ENCODE measurements at places on chromosomes 6 and 20. TPM values are rescaled to one million over a fixed set of nuclear protein-coding genes. Genes with fewer than 3 reads are reported as not detected.
A peak's percentile ranks its signal among the peaks of the same experiment; 100 is the strongest.

The COL20A1 gene
- total RNA-seq: 0.20 TPM

The FHL5 gene
- total RNA-seq: not detected

The SLC23A2 gene
- total RNA-seq: 14.7 TPM

DNA sequence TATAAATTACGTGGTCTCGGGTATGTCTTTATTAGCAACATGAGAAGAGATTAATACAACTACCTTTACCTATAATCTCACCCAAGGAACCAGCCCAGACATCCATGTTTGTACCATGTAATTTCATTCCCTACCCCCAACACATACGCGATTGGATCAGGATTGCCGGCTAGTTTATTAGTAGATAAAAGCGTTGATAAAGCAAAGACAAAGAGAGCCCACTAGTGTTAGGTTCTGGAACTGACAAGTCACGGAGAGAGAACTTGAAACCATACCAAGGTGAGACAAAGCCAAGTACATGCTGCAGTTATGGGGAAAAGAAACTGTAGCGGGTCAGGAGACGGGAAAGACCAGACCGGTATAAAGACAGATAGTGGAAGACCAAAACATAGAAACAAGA is 37.4 kb upstream of the FAM135A start:
- no peak for DNase-seq

DNA sequence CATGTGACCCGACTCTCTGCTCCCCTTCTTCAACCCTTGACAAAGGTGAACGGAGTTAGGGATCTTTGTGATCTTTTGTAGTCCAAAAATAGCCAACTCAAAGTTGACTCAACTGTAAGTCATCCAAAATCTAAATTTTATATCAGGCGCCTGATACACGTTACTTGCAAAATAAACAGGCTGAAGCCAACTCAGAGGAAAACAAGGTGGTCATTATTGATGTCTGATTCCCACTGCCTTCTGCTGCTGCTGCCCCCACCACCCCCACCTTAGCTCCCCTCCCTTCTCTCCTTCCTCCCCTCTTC is 13.2 kb upstream of the RNF8 start:
- no peak for DNase-seq

DNA sequence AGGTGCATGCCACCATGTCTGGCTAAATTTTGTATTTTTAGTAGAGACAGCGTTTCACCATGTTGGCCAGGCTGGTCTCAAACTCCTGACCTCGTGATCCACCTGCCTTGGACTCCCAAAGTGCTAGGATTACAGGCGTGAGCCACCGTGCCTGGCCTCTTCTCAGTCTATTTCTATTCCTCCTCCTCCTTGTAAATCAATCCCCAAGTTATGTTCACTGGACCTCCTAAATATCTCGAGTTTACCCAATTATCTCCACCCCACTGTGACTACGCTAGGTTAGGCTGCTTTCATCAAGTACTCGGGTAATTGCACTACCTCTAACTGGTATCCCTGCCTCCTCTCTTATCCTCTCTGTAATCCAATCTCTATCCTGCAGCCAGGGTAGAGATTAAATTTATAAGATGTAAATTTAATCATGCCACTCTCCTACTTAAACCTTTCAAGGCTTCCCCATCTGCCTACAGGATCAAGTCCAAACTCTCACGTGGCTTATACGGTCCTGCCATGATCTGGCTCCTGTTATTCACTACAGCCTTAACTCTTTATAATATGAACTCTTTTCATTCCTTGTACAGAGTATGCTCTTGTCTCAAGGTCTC is 837 bp upstream of the MAD2L1BP start:
- DNase-seq: no peak

DNA sequence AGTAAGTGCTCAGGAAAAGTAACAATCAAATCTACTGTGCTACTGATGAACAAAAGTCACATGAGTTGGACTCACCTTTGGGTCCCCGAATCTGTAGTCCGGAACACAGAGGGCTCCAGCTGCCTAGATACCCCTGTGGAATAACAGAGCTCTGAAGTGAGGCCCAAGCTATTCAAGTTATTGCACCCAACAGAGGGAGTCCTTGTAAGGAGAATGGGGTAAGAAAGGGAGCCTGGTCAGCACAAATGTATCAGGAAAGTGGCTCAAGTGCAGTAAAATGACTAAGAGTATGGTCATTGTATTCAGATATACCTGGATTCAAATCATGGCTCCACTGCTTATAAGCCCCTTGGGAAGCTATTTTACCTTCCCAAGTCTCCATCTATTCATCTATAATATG is 20.9 kb downstream of the EDN1 start:
- no peak for DNase-seq

GRCh38 chr6:157014871-157015270 is 237.7 kb downstream of the ARID1B start:
- no peak for DNase-seq

DNA sequence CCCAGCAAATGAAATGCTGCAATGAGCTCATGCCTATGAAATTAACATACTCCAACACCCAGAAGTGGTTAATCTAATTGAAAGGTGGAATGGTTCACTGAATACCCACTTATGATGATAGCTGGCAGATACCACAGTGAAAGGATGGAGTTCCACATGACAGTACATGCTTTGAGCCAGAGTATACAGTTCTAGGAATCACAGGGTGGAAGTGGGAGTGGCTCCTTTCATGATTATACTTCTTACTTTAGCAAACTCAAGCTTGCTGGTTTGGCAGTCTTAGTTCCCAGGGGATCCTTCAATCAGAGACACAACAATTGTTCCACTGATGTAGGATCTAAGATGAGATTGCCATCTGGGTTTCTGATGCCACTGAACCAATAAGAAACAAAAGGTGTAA is 21.5 kb downstream of the CD164 start:
- DNase-seq: no peak

GRCh38 chr20:10447028-10447427 is 11.9 kb downstream of the SLX4IP start:
- peak; percentile 69 for DNase-seq

- no peak for DNase-seq
Observed at GRCh38 chr20:45346851-45347250, 1.4 kb downstream of the SDC4 start.

- no peak for DNase-seq
Observed at GRCh38 chr6:109165392-109165974, 70.2 kb downstream of the CEP57L1 start.

GRCh38 chr20:3887876-3888620 is 1.1 kb upstream of the PANK2 start:
- DNase-seq: peak; percentile 48

Data from lung microvascular endothelial cell (primary cell).